ENCODE measurements at places on chromosomes 12 and 14.

DNA sequence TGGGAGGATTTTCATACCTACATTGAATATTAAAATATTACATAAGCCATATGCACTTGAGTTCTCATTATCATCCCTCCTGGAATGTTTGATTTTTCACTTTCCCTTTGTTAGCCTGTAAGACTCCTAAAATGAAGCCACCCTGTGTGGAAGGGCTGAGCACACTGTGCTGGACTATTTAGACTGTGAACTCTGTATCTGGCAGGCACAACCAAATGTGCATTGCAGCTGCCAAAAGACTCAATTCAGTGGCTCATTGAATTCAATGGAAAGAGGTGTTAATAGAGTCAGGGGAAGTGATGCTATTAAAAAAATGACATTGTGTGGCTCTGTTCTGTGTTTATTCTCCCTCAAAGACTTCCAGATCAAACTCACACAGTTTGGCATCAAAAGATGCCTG, 111.1 kb downstream of the SMOC1 start:
- no peak for DNase-seq

DNA sequence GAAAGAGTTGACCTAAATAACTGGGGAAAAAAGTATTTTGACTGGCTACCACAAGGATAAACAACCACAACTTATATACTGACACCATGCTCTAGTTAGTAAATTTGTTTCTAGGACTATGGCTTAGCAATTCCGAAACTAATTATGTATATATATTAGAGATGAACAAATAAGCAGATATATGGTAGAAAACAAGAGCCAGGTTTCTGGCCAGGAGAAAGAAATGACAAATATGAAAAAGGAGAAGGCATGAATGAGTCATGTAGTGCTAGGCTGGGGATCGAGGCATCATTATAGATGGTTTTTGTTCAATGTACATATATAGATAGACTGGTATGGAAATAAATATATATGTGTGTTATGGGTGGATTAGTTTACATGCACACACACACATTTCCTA, 5.5 kb upstream of the LRRC74A start:
- DNase-seq, result no peak

GRCh38 chr12:90275088-90275487, 566.5 kb upstream of the ATP2B1 start:
- DNase-seq, result no peak

DNA sequence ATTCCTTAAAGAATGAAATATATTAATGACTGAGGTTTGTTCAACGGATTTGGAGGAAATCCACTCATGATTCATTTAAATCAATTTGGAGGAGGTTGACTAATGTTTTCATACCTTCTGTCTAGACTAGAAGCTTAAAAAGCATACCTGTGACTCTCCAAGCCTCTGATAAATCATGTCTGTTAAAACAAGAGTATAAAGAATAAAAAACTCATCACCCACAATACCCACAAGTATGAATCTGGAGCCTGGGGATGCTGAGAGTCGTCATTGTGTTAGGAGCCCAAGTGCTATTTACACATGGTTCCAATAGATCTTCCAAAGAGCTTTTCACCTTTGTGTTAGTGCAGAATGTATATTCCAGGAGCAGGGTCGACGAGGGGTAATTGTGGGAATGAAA, 86.8 kb upstream of the ADAMTS20 start:
- no peak for DNase-seq

- DNase-seq, result no peak
Observed at GRCh38 chr12:91922139-91922538, 223.5 kb downstream of the BTG1 start.

DNA sequence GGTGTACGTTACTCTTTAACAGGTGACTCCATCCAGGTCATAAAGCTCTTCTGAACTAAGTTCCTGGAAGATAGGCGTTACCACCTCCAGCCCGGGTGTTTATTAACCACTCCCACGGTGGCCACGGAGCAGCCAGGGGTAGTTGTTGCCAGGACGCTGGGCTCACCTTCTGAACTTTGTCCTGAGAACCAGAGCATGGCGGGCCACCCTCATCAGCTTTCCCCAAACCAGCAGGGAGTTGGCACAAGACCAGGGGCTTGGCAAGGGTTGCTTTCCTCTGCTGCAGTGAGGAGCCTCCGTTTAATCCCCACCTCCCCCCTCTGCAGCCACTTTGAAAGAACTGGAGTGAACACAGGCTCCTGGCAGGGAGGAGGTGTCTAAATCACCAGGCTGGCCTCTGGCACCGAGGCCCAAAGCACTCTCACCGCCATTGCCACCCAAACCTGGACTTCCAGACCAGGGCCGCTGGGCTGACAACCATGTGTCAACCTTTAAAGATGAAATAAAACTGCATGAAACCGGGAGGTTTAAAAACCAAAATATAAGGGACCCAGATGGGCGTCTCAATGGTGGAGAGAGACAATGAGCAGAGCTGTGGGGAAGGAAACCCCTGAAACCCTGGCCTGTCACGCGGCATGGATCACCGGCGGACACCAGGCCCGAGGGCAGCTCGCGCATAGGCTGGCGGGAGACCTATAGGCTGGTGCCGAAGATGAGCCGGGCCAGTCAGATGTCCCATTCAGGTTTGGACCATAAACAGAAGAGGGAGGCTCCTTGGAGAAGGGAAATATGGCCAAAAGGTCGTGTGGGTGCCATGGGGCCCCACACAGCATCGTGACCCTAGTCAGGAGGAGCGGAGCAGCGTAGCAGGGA, 30.9 kb upstream of the TDRD9 start:
- DNase-seq, result no peak

DNA sequence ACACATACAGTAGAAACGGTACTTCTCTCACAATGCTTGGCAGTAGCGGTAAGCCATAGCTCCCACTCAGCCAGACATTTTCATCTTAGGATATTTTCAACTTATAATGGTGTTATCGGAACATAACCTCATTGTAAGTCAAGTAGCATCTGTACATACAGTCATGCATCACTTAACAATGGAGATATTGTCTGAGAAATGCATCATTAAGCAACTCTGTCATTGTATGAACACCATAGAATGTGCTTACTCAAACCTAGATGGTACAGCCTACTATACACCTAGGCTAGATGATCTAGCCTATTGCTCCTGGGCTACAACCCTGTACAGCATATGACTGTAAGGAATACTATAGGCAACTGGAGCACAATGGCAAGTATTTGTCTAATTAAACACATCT, 40.8 kb downstream of the RPS6KA5 start:
- DNase-seq, result no peak

- no peak for DNase-seq
Observed at GRCh38 chr12:130649101-130650045, 66.7 kb downstream of the RIMBP2 start.

- DNase-seq, result no peak
Observed at GRCh38 chr12:105506678-105507310, 176.3 kb downstream of the C12orf75 start.

GRCh38 chr12:16685107-16685506, 79.1 kb upstream of the LMO3 start:
- no peak for DNase-seq

DNA sequence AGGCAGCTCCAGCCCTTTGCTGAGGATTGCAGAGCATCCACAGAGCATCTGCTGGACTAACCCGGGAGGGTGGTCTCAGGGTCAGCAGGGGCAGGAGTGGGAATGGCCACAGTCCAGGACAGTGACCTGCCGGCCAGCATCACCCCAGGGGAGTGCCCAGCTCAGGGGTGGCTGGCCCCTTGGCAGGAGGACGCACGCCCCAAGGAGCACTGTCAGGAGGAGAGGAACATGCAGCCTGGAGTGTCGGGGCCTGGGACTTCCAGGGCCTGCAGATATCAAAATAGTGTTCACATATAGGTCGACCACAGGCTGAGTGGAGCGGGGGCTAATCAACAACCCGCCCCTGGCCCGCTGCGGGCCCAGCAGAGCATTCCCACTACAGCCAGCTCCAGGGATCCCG, 33.2 kb upstream of the TEX22 start:
- no peak for DNase-seq

DNA sequence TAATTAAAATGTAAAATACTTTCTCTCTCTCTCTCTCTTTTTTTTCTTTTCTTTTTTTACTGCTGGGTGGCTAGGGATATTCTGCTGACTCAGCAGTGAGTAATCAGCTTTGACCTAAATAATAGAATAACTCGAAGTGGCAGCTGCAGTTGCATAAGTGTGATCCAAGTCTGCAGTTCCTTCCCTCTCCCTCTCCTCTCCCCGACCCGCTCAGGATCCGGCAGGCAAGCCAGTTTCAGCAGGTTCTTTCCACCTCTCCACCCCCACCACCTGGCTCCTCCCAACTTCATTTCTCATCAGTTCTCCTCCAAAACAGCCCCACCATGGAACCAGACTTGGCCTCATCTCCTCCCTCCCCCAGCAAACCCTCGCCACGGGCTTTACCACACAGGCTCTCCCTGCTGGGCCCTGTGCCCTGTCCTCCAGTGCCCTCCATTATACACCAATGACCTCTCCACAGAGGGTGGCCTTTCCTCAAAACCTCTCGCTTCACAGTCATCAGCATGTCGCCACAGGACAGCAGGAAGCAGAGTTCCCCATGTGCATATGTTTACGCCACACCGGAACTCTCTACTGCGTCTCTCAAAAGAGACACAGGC, 22.4 kb downstream of the SLC7A8 start:
- DNase-seq, result no peak

DNA sequence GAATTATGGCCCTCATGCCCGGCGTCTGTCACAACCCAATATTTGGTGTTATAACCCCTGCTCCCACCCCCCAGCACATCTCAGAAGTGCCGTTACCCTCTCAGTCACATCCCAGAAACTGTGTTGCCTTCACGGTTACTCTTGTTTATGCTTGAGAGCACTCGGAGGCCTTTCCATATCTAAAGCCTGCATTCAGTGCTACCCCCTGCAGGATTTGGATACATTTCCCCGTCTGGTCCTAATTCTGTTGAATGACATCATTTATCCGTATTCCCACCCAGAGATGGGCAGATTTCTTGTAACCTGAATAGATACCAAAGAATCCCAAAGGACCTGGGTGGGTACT, 19.1 kb upstream of the FOS start:
- no peak for DNase-seq

GRCh38 chr14:76434220-76434619, 58.3 kb downstream of the ESRRB start:
- DNase-seq, result no peak

GRCh38 chr14:101022121-101022520, 118.6 kb upstream of the RTL1 start:
- no peak for DNase-seq

DNA sequence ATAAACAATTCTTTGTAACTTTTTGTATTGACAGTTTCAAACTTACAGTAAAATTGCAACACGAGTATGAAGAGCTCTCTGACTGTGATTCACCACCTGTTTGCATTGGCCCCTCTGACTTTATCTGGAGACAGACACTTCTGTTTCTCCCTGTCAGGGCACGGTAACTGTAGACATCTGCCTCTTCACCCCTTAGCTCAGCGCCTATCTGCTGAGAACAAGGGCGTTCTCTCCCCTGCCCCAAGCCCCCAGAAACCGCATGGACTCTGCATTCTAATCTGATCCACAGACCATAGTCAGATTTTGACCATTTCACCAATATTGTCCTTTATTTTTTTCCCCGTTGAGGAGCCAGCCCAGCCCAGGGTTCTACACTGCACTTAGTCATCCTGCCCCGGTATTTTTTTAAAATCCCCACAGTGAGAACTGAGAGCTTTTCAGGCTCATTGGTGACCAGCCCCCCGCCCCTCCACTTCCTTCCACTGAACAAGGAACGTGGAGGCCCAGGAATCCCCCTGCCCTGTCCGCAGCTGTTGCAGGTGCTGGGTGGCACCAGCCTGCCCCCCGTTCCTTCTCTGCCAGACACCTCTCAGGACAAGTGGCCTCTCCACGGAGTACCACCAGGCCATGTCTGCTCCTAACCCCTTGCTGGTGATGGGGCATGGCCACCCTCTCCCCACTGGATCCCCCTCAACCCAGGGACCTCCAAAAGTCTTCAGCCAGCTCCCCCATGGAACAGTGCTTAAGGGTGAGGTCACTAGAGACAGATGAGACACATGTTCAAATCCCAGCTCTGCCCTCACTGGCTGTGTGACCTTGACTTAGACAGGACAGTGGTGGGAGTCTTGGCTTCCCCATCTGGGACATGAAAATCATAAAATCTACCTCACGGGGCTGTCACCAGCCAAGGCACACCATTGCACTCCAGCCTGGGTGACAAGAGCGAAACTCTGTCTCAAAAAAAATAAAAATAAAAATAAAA, 11.2 kb downstream of the RHOF start:
- peak; percentile 60 for DNase-seq

DNA sequence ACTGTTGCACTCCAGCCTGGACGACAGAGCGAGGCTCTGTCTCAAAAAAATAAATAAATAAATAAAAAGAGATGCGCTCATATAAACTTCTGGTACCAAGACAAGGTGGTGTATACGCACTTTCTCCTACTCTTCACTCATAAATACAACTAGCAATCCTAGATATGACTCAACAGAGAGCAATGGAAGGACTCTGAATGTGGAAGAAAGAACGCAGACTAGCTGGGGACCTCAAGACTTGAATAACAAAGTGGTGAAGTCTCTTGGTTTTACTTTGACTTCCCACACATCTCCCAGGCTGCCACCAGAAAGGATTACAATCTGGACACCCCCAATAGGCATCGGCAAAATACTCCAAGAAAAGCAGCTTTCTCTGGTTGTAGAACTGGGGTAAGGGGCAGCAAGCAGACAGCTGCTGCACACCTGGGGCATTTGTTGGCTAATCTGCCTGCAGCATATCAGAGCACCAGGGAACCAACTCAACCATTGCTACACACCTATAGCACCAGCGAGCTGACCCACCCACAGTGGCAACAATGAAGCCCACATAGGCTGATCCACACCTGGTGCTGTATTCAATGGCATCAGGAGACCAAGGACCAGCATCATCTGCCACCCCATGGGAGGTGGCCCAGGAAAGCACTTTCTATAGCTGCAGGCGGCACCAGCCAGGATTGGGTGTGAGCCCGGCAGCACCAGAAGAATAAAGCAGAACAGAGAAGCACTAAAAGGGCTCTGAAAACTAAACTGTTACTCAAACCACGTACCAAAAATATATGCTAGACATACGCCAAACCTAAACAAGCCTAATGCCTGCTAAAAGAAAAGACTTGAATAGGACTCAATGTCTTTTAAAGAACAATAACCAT, 1231.7 kb upstream of the TMEM132C start:
- DNase-seq, result no peak

DNA sequence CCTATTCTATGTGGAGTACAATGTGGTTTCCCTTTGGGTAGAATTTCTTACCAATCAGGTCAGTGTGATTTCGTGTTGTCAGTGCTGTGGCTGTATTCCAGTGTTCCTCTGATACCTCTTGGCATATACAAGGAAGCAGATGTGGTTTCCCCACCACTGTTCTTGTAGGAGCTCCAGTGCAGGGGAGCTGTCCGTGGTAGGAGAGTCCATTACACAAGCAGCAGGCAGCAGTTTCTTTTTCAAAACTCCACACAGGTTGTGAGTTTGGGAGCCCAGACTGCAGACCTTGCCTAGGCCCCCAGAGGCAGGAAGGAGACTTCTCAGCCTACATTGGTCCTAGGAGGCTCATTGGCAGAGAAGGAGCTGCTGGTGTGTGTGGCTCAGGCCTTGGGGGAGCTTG, 452.8 kb downstream of the AACS start:
- DNase-seq, result no peak
